Activated CD4-positive, CD25-positive, alpha-beta regulatory T cell treated with anti-CD3 and anti-CD28 coated beads, Interleukin-2, amount 50 U/mL, for 72 hours (primary cell): ENCODE measurements at places on chromosomes 11 and 22.

GRCh38 chr11:76524919-76525318, 80.1 kb downstream of the EMSY start:
- DNase-seq = no peak

- DNase-seq = no peak
Measured at GRCh38 chr11:119322360-119322739, 5.4 kb upstream of the MCAM start.

- no peak for DNase-seq
Measured at GRCh38 chr11:11370255-11370961, 17.4 kb upstream of the CSNK2A3 start.

DNA sequence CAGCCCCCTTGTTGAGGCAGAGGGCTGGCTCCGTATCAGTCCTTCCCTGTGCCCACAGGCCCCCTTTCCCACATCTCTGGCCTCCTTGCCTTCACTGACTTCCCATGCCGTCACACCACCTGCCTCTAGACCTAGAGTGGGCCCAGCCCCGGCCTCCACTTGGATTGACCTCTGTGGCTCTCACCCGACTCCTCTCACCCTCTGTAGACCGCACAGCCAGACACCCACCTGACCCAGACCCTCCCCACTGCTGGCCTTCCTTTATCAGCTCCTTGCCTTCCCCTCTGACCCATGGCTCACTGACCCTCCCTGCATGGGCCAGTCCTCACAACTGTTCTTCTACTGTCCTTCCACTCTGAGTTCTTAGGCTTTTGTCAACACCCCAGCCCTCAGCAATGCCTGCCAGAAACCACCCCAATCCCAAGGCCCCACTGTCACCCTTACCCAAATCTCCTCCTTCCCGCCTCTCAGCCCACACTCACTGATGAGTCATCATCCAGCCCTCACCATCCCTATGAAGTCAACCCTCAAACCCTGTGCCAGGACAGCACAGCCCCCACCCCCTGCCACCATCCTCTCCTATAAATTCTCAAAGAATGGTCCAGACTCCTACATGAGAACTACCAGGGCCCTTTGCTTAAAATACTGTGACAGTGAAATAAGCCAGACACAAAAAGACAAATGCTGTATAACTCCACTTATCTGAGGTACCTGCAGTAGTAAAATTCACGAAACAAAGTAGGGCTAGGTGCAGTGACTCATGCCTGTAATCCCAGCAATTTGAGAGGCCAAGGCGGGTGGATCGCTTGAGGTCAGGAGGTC, 53.4 kb downstream of the SCGB1A1 start:
- DNase-seq = no peak
